ENCODE measurements at places on chromosomes 5 and 9.

DNA sequence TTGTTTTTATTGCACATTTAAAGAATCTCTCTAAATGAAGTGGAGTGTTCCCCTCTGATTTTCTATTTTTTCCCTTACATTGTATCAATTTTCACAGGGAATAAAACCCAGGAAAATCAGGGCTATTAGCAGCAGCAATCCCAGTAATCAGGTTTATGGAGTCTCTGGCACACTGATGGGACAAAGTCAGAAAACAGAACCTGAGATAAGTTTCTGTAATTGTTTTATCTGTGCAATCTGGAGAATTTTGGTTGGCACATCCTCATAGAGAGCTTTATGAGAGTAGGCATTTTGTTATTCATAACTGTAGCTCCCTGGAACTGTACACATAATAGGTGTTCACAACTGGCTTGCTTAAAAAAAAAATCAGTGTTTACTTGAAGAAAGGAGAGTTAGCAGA, 96.9 kb upstream of the IL6ST start:
- DNase-seq, result no peak

DNA sequence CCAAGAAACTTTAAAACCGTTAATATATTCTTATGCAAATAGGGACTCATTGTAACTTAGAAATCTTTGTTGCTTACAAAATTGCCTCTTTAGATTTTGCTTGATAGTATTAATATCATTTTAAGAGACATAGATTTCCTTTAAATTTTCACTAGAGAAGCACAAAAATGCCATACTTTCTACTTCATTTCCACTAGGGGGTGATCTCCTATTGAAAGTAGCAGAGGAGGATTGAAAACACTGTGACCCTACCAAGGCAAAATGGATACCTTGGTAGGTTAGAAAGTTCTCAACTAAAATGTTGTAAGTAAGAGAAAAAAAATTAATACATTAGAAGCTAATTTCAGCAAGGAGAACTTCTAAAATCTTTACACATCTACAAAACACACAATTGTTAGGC, 204.9 kb downstream of the CHSY3 start:
- no peak for DNase-seq

DNA sequence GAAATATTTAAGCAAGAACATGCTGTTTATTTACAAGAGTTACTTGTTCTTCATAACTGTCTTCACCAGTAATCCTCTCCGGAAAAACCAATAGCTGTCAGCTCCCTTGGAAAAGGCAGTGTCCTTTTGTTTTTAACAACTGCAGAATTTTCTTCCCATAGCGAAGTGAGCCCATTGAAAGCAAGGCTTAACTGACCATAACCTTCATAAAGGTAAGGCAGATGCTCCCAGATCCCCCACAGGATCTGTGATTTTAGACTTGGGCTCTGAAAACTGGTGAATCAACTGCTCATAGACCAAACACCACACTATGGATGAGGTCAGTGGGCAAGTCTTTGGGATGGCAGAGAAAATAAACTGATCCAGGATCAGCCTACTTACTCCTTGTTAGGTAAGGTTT, 155.0 kb downstream of the GLIS3 start:
- DNase-seq, result no peak

GRCh38 chr5:83877911-83878706, 157.5 kb upstream of the HAPLN1 start:
- no peak for DNase-seq

DNA sequence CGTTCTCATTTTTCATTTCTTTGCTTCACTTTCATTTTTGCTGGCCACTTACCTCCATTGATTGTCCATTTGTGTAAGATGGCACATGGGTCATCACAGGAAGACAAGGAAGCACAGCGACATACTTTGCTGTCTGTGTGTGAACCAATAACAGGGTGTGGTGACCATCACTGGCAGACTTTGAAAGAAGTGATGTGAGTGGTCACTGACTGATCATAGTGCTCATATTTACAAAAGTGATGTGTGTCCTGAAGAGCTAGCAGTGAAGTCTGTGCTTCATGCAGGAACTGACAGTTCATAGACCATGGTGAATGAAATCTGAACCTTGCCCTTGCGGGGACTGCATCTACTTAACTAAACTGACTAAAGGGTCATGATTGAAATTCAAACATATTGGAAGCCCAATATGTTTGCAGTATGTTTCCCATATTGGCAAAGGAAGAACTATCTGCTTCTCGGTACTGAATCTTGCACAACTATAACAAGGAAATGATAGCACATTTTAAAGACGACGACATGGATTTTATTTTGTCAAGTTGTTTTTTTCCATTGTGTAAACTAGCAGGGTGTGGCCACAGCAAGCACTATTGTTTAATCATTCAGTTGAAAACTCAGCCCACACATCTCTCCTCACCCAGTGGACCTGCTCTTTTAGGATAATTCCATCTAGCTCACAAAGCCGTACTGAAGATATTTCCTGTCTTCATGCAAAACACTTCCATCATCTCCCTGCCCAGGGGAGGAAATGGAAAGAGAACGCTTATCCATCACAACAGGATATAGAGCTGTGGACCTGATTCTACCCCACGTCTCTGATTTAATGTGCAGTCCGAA, 232.0 kb upstream of the ANKRD55 start:
- DNase-seq, result no peak

GRCh38 chr5:74579215-74579614, 61.3 kb downstream of the ENC1 start:
- DNase-seq, result peak; percentile 78

DNA sequence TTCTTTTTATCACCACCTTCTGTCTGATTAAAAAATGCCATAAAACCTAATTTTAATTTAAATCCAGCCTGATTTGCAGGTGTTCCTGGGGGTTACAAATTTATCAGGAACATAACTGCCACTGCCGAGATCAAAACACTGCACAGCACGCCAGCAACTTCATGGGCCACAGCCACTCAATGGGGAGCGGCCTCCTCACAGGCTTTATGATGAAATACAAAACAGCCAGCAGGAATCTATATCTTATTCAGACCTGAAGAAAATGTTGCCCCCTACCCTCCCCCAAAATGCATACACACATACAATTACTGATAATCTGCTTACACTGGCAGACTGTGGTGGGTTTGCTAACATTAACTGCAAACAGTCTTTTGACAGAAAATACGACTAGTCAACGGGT, 151.7 kb upstream of the POU5F2 start:
- DNase-seq, result no peak

DNA sequence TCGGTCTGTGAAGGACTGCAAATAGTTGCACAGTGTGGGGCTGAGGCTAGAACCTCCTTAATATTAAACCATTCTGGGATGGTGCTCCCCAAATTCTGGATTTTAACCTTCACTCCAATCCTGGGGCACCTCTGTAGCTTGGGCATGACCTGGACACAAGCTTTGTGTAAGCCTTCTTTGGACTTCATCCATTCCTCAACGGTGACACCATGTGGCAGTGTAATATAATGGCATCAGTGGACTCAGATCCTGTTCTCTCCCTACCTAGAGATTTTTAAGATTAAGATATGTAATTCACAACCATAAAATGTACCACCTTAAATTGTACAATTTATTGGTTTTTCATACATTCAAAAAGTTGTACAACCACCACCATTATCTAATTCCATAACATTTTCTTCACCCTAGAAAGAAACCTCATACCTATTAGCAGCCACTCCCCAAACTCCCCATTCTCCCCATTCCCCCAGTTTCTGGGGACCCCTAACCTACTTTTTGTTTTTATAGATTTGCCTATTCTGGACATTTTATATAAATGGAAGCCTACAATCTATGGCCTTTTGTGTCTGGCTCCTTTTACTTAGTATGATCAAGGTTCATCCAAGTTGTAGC, 4.8 kb upstream of the PLGRKT start:
- DNase-seq, result no peak

- DNase-seq, result no peak
Measured at GRCh38 chr9:134442085-134442474, 115.8 kb downstream of the RXRA start.

DNA sequence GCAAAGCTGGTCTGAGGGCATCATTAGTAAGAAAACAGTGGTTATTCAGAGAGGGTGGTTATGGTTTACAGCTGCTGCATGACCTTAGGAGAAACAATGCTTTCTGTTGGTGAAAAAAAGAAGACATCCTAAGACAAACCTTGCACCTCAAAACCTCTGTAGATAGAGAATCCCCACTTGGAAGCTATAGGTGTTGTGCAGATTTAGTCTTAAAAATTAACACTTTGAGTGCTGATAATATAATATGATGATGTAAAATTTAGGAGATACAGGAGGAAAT, 1.4 kb upstream of the PTTG1 start:
- no peak for DNase-seq

GRCh38 chr9:2128141-2128540, 113.0 kb downstream of the SMARCA2 start:
- DNase-seq, result no peak

- no peak for DNase-seq
Measured at GRCh38 chr5:139882961-139883539, 87.4 kb downstream of the PSD2 start.

GRCh38 chr9:132801659-132802058, 76.4 kb downstream of the AK8 start:
- no peak for DNase-seq

GRCh38 chr5:131491749-131492148, 143.3 kb downstream of the RAPGEF6 start:
- DNase-seq, result no peak

DNA sequence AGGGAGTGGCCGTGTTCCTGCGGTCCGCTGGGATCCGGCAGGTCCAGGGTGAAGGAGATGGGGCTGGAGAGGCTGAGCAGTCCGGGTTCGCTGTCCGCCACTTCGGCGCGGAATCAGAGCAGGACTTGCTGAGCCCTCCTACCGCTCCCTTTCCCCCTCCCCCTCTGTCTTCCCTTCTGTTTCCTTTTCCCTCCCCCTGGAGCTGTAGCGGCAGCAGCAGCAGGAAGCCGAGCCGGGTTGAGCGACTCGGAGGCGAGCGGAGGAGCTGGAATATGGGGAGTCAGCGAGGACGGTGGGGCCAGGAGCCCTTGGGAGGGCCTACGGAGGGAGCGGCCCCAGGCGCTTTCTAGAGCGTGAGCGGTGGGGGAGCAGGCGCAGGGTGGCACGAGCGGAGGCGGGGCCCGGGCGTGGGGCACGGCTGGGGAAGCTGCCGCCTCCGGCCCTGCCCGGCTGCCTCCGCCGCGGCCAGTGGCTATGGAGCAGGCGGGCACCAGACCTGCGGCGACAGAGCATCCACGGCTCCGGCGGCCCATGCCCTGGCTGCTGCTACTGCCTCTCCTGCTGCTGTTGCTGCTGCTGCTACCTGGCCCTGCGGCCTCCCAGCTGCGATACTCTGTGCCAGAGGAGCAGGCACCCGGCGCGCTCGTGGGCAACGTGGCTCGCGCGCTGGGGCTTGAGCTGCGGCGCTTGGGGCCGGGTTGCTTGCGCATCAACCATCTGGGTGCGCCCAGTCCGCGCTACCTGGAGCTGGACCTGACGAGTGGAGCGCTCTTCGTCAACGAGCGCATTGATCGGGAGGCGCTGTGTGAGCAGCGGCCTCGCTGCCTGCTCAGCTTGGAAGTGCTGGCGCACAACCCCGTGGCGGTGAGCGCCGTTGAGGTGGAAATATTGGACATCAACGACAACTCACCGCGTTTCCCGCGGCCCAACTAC, at the start of gene PCDHAC2:
PCDHAC2 (plus strand) TSS at position 184 of the 933 bp plus-strand sequence; CDS start at position 475, 291 bp downstream.
- DNase-seq, result no peak

GRCh38 chr9:19768798-19769197, 20.0 kb downstream of the SLC24A2 start:
- DNase-seq, result no peak

GRCh38 chr5:149310947-149311658, 34.2 kb upstream of the GRPEL2 start:
- DNase-seq, result no peak

DNA sequence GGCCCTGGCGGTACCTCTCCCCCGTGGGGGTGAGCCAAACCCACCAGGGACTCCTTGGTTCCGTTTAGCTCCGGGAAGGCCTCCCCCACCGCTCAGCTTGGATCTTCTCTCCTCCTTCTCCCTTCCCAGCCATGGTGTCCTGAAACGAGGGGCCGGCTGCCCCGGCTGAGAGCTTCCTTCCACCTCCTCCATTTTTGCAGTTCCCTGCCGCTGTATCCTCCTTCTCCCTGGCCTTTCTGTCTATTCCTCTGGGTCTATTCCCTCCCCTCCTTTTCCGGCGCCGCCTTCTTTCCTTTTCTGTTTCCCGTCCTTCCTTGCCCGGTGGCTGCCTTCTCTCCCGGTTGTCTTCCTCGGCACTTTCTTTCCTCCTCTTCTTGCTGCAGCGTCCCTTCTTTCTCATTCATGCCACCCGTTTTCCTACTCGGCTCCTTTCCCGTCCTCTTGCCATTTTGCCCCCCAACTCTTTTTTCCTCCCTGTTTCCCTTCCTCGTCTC, 110.4 kb downstream of the LIFR start:
- no peak for DNase-seq

DNA sequence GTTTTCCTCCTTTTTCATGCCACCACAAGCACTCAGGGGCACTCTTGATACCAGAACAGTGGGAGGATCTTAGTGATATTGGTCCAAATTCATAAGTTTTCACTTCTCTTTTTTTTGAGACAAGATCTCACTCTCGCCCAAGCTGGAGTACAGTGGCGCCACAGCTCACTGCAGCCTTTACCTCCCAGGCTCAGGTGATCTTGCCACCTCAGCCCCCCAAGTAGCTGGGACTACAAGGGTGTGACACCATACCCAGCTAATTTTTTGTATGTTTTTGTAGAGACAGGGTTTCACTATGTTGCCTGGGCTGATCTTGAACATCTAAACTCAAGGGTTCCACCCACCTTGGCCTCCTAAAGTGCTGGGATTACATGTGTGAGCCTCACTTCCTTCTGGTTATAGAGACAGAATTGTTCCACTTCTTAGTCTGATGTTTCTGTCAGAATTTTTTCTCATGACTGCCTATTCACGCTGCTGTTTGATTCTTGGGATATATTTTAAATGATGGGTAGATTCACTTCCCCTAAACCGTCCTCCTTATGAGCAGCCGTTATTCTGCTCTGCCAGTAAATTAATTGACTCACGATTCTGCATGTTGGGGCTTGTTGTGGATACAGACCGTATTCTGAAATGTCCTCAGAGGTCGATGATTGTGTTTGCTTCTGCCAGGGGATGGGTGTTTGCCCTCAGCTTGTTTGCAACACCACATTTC, 30.8 kb downstream of the MTAP start:
- no peak for DNase-seq

DNA sequence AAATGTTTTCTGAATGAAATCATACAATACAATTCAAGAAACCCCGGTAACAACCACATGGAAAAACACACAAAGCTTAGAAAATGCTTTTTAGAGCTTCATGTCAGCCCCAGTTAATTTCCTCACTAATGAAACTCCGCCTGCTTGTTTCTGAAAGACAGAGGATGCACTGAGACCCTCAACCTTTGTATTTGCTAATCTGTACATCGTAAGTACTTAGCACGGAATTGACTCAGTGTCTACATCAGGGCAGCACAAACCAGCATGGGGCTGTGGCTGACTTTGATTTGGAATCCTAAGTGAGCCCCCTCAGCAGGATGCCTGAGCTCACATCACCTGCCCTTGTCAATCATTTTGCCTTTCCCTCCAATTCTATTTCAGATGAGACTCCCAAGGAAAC, 499.1 kb upstream of the MPDZ start:
- no peak for DNase-seq

- DNase-seq, result no peak
Measured at GRCh38 chr5:115456056-115456455, 88.5 kb downstream of the FEM1C start.

All from activated CD4-positive, alpha-beta T cell treated with anti-CD3 and anti-CD28 coated beads, Interleukin-2, amount 50 U/mL, for 48 hours (primary cell).